ENCODE measurements at places on chromosomes 1 and 21.

- no peak for DNase-seq
These were observed 38.2 kb downstream of the PKNOX1 start for GRCh38 chr21:43012596-43012995.

DNA sequence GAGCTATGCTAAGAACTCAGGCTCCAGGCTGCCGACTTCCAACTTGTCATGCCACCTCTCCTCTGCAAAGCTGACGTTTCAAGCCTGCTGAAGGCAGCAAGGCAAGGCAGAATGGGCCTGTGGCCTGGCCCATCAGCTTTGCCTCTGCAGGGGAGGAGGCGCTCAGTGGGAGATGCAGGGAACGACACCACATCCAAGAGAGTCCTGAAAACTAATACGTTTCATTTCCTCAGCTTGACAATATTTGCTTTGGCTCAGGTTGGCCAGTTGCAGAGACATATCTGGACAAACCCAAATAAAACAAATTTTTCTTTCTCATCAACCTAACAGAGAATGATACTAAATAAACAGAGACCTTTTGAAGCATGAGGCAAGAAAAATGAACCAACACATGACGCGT is 35.3 kb downstream of the BEND5 start:
- no peak for DNase-seq

- no peak for DNase-seq
These were observed 62.5 kb downstream of the UBIAD1 start for GRCh38 chr1:11335417-11336056.

GRCh38 chr21:16363100-16363499 is 633.3 kb downstream of the USP25 start:
- no peak for DNase-seq

DNA sequence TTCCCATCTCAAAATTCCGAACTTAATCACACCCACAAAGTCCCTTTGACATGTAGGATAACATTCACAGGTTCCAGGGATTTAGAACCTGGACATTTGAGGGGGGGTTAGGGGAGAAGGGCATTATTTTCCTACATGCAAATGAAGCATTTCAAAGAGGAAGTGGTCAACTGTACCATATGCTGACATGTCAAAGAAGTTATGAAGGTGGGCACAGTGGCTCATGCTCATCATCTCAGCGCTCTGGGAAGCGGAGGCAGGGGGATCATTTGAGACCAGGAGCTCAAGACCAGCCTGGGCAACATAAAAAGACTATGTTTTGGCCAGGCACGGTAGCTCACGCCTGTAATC is 35.7 kb downstream of the PTP4A2 start:
- DNase-seq: no peak

DNA sequence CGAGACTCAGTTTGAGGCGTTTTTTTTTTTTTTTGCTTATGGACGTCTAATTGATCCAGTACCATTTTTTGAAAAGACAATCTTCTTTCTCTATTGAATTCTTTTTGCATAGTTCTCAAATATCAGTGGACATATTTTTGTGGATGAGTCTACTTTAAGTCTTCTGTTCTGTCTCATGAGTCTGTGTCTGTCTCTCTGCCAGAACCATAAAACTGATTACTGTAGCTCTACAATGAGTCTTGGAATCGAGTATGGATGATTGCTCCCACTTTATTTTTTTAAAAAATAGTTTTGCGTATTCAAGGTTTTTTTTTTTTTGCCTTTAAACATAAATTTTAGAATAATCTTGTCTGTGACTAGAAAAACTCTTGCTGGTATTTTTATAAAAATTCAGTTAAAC is 323.5 kb downstream of the ZNF326 start:
- no peak for DNase-seq

GRCh38 chr1:217115404-217116380 is 392.5 kb upstream of the ESRRG start:
- DNase-seq: no peak

GRCh38 chr1:202010180-202011015 is at the start of gene ELF3:
TSS of gene ELF3 (plus strand) at chr1:202010587. CDS start at chr1:202011137, 550 bp downstream.
- DNase-seq: no peak

GRCh38 chr21:15751546-15751945 is 21.8 kb downstream of the USP25 start:
- DNase-seq: no peak

GRCh38 chr21:46284077-46284644 is 1.2 kb downstream of the MCM3AP start:
- no peak for DNase-seq

- DNase-seq: no peak
These were observed 64.1 kb downstream of the NOS1AP start for GRCh38 chr1:162133566-162133965.

DNA sequence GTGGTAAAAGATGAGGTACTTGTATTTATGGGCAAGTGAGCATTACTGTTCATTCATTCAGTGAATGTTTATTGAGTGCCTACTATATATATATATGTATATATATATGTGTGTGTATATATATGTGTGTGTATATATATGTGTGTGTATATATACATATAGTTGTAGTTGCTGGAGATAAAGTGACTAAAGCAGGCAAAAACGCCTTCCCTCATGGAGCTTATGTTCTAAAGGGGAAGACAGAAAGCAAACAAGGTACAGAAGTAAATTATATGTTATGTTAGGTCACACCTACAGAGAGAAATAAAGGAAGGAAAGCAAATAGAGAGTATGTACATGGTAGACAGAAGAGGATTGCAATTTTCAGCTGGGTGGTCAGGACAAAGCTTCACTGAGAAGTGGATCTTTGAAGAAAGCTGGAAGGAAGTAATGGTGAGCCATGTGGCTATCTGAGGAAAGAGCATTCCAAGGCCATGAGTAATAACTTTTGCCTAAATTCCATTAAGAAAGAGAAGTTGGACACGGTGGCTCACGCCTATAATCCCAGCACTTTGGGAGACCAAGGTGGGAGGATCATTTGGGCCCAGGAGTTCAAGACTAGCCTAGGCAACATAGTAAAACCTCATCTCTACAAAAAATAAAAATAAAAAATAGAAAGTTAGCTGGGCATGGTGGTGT is 33.5 kb upstream of the KLF17 start:
- DNase-seq: no peak

DNA sequence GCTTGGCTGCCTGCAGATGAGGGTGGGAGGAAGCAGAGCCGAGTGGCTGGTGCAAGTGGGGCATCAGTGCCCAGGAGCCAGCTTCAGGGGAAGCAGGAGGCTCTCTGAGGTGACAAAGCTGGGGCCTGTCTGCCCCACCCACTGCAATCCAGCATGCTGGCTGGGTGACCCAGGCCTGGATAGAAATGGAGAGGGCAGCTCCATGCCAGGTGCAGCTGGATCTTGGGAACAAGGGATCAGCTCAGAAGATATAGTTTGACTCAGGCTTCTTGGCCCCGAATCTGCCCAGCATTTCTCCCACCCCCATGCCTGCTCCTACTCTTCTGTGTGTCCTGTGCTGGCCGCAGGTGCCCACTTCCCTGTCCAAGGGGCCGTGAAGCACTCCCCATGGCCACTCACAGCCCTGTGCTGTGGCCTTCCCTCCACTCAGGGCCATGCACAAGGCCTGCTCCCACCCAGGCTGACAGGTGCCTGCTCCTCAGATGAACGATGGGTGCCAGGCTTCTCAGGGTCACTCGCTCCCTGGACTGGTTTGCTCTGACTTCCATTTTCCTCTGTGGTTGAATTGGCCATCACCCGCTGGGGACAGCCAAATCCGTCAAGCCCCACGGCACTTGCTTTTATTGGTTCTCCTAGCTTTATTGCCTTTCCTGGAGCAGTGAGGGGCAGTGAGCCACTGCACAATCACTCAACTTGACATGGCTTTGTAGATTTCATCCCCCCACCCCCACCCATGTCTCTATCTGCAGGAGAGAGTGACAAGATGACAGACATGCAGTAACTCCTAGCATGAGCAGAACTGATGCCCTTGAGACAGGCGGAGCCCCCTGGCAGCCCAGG is 174.8 kb upstream of the VAMP3 start:
- DNase-seq: no peak

GRCh38 chr21:45997495-45998275 is 16.1 kb downstream of the COL6A1 start:
- peak; percentile 3 for DNase-seq

DNA sequence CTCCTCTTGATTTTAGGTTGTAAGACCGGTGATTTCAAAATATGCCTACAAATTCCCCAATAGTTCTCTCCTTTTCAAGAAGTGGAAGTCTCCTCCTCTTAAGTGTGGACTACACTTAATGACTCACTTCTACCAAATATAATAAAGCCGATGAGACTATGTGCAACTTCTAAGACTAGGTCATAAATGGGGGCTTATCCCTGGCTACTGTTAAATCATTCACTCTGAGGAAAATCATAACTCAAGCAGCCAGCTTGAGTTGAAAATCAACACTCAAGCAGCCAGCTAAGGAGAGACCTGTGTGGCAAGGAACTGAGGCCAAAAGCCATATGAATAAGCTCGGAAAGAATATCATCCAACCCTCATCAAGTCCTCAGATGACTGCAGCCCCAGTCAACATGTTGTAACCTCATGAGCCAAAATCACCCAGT is 49.6 kb upstream of the PSMG1 start:
- no peak for DNase-seq

- DNase-seq: no peak
These were observed 200.1 kb upstream of the CAMK1G start for GRCh38 chr1:209383422-209383821.

DNA sequence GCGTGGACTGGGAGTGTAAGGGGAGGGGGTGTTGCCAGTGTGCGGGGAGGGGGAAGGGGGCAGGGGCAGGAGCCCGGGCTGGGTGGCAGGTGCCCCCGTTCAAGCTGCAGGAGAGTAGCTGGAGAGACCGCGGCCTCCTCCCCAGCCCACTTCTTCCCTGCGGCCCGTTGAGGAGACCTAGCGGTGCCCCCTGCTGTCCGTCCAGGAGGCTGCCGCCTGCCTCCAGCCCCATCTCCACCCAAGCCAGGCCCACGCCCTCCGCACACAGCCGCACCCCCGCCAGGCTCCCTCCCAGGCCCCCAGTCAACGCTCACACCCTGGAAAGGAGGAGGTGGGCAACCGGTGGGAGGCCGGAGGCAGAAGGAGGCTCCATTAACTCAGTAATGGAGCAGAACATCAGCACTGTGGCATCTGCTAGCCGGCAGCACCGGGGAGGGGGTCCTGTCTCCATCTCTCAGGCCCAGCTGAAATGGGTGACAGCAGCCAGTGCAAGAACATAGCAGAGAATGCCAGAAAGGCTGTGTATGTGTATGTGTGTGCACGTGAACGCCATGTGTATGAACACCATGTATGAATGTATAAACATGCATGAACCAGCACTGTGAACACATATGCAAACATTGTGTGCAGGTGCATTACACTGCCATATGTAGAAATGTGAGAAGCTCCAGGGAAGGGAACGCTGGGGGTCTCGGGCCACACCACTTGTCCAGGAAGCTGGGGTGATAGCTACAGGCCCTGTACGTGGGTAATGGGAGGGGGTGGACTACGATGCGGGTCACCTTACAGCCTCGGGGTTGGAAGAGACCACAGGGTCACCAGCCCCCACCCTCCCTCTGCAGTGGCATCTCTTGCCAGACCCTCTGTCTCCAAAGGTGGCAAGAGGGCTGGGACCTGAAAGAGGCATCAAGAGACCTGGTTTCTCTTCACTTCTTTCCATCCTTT is 84.6 kb downstream of the SYT2 start:
- DNase-seq: peak; percentile 41

DNA sequence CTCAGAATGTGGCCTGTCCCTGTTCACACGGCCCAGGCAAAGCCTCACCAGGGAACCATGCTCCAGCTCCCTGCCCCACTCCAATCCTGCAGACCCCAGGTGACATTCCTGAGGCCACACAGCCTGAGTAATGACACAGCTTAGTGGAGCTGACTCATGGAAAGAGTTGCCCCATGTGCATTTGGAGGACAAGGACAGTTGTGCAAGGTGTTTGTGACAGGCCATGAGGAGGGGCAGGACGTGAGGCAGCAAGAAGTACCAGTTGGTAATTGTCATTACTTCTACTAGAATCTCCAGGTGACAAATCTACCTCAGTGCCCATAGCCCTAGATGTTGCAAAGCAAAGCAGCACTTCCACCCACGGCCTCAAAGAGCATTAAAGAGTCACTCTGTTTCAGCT is 15.2 kb downstream of the PRR9 start:
- no peak for DNase-seq

GRCh38 chr1:40739455-40740008 is 44.1 kb upstream of the KCNQ4 start:
- no peak for DNase-seq

All from activated T-cell treated with anti-CD3 and anti-CD28 coated beads, Interleukin-2, amount 50 U/mL, for 4 hours (primary cell).